ENCODE measurements at places on chromosomes 1 and 21. TPM values are rescaled to one million over a fixed set of nuclear protein-coding genes. Genes with fewer than 3 reads are reported as not detected.

GRCh38 chr1:201876148-201876818, 12.4 kb upstream of the SHISA4 start:
- H3K27me3 ChIP-seq, result no peaks in the 10 kb centered on the region
- H3K4me3 ChIP-seq, result no peak overlapping the region
- H3K27ac ChIP-seq, result no peak overlapping the region
- DNase-seq, result no peak

DNA sequence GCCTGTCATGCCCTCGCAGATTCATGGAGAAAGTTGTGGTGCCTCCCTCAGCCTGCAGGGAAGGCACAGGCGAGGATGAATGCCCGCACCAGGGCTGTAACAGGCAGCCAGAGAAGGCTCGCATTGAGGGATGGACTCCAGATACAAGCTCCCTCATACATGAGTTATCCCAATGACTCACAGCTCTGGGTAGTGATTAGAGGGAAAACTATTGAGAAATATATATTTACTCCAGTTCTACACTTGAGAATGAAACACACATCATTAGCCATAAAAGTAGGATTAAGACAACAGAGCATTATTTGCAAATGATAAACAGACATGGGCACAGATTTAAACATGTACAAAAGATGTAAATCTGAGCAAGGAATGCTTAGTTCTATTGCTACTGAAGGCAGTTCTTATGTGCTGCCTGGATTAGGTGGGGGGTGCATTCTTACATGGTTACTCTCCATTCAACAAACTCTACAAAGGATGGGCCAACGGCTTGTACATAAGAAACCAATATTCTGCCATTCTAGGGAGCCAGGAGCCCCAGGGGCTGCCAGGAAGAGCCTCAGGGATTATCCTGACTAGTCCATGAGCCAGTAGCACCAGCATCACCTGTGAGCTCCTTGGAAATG, 97.9 kb downstream of the CSMD2 start:
- no peaks in the 10 kb centered on the region for H3K27me3 ChIP-seq
- no peaks in the 10 kb centered on the region for H3K4me1 ChIP-seq
- no peaks in the 10 kb centered on the region for H3K36me3 ChIP-seq
- no peak overlapping the region for H3K4me3 ChIP-seq
- no peak overlapping the region for H3K27ac ChIP-seq

DNA sequence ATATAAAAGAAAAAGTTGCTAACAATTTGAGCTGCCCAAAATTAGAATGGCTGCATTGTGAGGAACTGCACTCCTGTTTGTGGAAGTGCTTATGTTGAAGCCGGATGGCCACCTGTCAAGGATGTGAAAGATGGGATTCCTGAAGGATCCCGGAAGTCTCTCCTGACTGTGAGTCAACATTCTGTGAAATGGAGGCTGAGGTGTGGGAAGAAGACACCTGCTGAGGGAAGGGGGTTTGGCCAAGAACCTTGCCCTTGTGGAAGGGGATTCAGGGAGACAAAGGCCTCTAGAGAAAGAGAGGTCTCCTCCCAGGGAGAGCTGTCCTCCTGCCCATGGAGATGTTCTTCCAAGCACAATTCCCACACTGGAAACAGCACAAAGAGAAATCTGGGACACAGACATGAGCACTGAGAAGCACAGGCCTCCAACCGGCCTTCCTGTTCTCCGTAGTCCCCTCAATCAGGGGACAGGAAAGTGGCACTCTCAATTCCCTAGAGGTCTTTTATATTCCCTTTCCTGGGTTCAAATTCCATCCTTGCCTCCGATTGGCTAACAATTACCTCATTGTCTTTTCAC, 70.5 kb downstream of the CD2 start:
- H3K36me3 ChIP-seq, result peaks cover 13% of the 10 kb centered on the region
- no peak overlapping the region for H3K4me3 ChIP-seq
- H3K4me1 ChIP-seq, result peaks cover 49% of the 10 kb centered on the region
- H3K27me3 ChIP-seq, result no peaks in the 10 kb centered on the region

The CRYAA gene
- total RNA-seq, result not detected

The AADACL3 gene
- not detected for total RNA-seq

The ATP1A4 gene
- 0.33 TPM for total RNA-seq

The TFF1 gene
- total RNA-seq, result not detected

The EDARADD gene
- total RNA-seq, result 6.2 TPM

- H3K27ac ChIP-seq, result no peak overlapping the region
- no peak overlapping the region for H3K4me3 ChIP-seq
- H3K36me3 ChIP-seq, result no peaks in the 10 kb centered on the region
Observed at GRCh38 chr1:29439615-29440014, 203.3 kb downstream of the PTPRU start.

- DNase-seq, result no peak
- peaks cover 10% of the 10 kb centered on the region for H3K4me1 ChIP-seq
- peaks cover 12% of the 10 kb centered on the region for H3K27me3 ChIP-seq
- H3K36me3 ChIP-seq, result no peaks in the 10 kb centered on the region
Observed at GRCh38 chr1:112461200-112461871, 47.4 kb upstream of the WNT2B start.

- H3K4me1 ChIP-seq, result peaks cover 3% of the 10 kb centered on the region
- H3K36me3 ChIP-seq, result no peaks in the 10 kb centered on the region
- no peak overlapping the region for H3K27ac ChIP-seq
- H3K27me3 ChIP-seq, result peaks cover 7% of the 10 kb centered on the region
- no peak overlapping the region for H3K4me3 ChIP-seq
Observed at GRCh38 chr1:16143566-16144324, 12.1 kb downstream of the EPHA2 start.

The BSND gene
- 0.13 TPM for total RNA-seq
